Thoracic aorta (tissue), 2 donors: ENCODE measurements at places on chromosomes 1 and 21. TPM values are rescaled to one million over a fixed set of nuclear protein-coding genes. Genes with fewer than 3 reads are reported as not detected.

FCAMR gene
- not detected for total RNA-seq

GPR153 gene
- total RNA-seq, result 4.6 TPM

ESPN gene
- not detected for total RNA-seq

HSD11B1 gene
- total RNA-seq, result 15.7 TPM

GPATCH3 gene
- total RNA-seq, result 11.8 TPM

CYP2J2 gene
- total RNA-seq, result not detected

CACNA1S gene
- total RNA-seq, result not detected

TTLL7 gene
- 66.1 TPM for total RNA-seq

RHBG gene
- total RNA-seq, result not detected

LRRN2 gene
- 0.63 TPM for total RNA-seq

PROX1 gene
- total RNA-seq, result 4.3 TPM

IL20 gene
- not detected for total RNA-seq

GRCh38 chr21:32131960-32132359, 146.9 kb downstream of the MIS18A start:
- DNase-seq, result no peak

GRCh38 chr1:223742856-223743517, 30.6 kb downstream of the CAPN2 start:
- DNase-seq, result no peak

GRCh38 chr1:112263453-112263852, 132.6 kb upstream of the CTTNBP2NL start:
- DNase-seq, result no peak

DNA sequence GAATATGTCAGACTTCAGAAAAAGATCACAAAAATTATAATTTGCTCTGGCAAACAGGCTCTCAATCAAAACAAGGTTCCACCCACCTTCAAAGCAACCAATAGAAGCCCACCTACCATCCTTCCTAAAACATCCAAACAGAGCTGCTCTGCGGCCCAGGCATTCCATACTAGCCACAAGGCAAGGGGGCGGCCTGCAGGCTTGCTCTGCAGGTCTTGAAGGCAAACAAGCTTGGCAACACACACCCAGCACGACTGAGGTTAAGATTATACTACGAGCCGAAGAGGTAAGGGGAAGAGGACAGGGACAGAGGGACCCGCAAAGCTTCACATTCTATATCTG, 207.3 kb downstream of the SLC45A1 start:
- no peak for DNase-seq

DNA sequence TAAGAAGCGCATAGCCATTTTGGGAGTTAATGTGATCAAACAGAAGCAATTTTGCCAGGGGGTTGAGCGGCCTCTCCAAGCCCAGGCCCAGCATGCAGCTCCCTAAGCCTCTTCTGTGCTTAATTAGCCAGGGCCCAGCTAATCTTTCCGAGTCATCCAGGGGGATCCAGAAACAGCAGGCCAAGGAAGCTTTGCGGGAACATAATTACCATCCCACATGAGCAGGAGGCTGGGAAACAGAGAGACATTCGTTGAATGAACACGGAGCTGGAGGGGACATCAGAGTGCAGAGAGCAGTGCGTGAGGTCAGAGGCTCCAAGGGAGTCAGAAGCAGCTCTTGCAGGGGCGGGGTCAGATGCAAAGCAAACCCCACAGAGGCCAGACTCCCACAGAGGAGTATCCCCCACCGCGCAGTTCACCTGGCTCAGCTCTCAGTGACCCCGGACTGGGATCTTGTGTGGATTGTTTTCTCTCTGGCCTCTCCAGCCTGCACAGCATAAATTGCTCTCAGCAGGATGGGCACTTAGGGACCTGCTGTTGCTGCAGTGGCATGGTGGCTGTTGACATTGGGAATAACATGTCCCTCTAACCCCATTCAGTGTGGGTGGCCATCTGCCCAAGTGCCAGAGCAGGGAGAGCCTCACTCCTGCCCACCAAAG, 657.4 kb downstream of the AJAP1 start:
- no peak for DNase-seq

GRCh38 chr21:45158491-45159423, 84.4 kb downstream of the ADARB1 start:
- no peak for DNase-seq

DNA sequence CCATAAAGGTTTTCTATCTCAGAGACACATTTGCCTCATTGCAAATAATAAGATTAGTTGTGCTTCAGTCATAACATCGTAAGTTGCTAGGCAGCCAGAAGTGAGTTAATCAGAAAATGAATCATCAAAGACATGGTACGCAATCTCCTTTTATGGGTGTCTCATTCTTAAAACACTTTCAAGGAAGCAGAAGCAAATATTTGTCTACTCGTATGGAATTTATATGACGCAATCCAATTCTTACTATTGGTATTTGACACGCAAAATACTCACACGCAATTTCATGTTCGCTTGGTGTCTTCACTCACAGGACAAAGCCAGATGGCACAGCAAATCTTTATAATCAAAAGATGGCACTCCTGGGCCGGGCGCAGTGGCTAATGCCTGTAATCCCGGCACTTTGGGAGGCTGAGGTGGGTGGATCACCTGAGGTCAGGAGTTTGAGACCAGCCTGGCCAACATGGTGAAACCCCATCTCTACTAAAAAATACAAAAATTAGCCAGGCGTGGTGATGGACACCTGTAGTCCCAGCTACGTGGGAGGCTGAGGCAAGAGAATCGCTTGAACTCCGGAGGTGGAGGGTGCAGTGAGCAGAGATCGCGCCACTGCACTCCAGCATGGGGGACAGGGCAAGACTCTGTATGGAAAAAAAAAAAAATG, 56.4 kb downstream of the HLCS start:
- DNase-seq, result no peak

- no peak for DNase-seq
Measured at GRCh38 chr1:44267438-44267837, 54.2 kb downstream of the DMAP1 start.

DNA sequence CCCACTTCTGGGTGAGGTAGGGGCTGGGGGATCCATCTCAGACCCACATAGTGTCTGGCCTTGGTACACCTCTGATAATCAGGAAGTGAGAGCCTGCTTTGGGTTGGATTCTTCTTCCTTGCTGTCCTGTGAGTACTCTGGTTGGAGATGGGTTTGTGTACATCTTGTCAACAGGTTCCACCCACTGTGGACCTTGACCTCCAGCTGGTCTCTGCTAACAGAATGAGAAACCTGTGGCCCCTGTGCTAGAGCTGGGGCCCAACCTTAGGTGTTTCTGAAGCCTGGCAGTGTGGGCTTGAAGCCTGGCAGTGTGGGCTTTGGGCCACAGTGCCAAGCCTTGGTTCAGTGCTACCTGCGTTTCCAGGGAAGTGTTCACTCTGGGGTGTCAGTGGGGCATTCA, 2.6 kb downstream of the ZBTB48 start:
- no peak for DNase-seq

DNA sequence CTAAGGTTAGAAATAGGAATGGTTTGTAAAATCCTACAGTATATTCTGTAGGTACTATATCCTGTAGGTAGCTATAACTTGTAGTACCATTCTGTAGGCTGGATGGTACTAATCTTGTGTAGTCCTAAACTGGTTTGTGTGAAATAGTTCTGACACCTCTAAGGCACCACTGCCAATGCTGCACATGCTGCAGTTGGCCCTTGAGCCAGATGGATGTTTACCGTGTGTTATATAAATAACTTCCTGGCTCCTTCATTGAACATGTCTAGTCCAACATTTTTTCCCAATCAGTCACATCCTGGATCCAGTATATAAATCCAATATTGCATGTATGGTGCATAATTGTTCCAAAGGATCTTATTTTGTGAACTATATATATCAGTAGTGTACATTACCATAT, 89.5 kb upstream of the GNG4 start:
- DNase-seq, result no peak

GRCh38 chr1:154481053-154481452, 21.0 kb upstream of the TDRD10 start:
- DNase-seq, result no peak

DNA sequence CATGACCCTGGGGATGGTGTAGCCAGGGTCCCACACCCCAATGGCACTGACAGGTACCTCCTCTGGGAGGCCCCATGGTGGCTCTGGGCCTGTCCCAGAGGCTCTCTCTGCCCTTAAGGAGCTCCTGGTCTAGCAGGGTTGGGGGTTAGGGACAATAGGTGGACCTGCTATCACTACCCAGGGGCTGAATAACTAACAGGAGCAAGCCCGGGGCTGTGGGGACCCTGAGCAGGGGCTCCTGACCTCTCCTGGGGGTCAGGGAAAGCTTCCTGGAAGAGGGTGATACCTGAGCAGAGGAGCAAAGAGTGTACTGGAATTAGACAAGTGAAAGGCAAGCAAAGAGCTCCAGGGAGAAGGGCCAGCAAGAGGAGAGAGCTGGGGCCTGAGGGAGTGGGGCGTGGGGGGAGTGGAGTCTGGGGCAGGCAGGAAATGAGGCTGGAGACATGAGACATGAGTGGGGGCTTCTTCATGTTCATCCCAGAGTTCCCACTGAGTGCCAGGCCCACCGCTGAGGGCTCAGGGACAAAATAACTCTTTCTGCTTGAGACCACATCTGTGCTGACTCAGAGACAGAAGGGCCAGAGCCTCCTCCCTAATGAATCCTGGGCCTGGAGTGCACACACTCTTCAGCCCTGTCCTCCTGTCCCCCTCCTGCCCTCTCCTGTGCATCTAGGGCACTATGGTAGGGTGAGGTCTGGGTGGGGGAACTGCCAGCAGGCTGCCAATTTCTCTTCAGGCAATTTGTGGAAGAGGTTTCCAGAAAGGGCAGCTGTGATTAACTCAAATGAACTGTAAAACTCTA, 517.6 kb downstream of the PTPRU start:
- DNase-seq, result no peak

DNA sequence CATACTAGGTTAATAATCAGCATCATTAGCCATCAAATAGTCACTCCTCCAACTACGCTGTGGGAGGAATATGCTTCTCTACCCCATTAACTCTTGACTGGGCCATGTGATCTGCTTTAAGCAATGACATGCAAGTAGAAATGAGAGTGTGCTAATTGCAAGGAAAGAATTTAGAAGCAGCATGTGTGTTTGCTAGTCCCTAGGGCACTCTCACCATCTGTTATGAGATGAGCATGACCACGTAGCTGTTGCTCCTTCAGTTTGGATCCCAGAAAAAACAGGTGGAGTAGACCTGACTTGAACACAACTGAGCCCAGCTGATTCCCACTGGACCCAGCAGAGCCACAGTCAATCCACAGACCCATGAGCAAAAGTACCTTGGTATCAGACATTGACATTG, 19.7 kb upstream of the RGS7 start:
- no peak for DNase-seq

DNA sequence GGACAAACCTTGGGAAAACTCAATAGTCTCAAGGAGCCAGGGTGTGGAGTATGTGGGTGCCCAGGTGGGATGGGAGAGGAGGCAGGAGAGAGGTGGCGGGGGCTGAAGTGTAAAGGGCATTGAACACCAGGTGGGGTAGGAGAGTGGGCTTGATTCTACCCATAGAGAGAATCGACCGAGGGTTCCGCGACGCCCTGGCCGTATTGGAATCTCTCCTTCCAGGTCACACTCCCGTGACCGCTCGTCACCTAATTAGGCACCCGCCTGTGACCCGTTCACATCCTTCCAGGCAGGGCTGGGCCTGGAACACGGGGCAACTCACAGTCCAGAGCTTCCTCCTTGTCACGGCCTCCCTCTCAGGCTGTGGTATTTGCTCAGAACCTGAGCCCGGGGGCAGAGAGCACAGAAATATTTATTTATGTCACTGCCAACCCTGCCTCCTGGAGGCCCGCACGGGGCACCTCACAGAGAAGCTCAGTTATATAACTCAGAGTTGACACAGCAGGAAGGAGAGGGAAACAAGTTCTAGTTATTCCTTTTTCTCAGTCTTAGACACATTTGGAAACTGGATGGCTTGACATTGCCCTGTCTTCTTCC, 12.0 kb downstream of the NCMAP start:
- DNase-seq, result no peak

- no peak for DNase-seq
Measured at GRCh38 chr1:204991342-204991844, 51.6 kb upstream of the CNTN2 start.

DNA sequence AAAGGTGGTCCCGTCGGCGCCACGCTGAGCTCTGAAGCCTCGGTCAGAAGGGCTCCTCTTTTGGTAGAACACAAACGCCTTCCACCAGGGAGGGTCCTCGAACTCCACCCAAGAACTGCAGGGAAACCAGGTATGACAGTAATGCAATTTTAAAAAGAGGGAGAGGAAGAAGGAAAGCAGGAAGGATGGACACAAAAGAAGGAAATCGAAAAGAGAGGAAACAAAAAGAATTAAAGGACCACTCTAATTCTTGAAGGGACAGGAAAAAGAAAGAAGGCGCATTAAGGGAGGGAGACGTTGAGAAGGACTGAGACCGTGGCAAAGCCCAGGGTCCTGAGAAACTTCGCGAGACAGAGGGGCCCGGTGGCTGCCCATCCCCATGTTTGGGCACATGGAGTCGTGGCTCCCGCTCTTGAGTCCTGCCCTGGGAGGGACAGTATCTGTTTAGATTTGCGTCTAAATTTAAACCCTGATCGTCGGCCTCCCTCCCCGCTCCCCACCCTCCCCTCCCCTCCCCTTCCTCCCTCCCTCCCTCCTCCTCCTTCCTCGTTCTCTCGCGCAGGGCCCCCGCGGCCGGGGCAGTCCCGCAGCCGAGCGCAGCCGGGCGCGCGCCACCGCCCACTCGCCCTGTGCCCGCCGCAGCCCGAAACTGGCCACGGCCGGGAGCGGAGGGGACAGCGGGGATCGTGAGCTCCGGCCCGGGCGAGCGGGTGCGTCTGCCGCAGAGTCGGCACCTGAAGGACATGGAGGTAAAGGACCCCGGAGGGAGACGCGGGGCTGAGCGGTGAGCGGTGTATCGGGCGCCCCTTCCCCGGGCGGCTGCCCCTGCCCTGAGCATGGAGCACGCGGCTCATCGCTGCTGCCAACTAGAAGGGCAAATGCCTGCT, at the start of gene RCSD1:
Gene RCSD1 (plus strand): TSS at position 552 of the 887 bp plus-strand sequence. CDS start 192 bp downstream, at position 744.
- DNase-seq, result no peak

DNA sequence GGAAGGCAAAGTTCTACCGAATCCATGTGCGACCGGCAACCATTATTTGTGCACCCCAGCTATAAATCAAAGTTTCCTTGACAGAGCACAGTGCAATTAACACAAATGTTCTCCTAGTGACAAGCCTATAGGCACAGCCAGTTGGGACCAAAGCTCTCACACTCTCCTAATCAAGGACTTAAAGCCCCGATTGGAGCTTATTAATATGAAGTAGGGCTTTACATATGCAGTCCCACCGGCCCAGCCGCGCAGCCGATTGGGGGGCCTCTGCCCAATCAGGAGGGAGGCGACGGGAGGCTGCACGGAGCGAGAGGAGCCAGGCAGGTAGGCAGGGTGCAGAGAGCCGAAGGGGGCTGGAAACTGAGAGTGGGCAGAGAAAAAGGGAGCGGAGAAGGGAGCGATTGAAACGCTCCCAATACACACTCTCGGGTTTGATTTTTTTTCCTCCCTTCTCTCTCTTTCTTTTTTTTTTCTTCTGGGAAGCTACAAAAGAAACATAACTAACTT, at the start of gene ESRRG:
Gene ESRRG (minus strand): TSS at position 156 of the 507 bp plus-strand sequence. CDS start 130 bp downstream, at position 26.
- no peak for DNase-seq

DNA sequence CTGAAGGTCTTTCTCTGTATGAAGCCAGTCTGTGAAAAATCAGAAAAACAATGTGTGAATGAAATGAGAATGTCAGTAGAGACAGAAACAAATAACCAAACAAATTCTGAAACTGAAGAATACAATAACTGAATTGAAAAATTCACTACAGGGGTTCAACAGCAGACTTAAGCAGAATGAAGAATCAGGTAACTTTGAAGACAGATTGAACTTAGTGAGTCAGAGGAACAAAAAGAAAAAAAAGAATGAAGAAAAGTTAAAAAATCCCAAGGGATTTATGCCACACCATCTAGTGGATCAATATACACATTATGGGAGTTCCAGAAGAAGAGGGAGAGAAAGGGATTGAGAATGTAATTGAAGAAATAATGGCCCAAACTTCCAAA, 14.6 kb downstream of the ZNF691 start:
- DNase-seq, result no peak

GRCh38 chr1:151934048-151934493, 24.8 kb upstream of the THEM4 start:
- DNase-seq, result no peak
